A549 treated with ZK216348 at 1 μM for 4 hours (cell line): ENCODE measurements at places on chromosomes 4 and X. TPM values are rescaled to one million over a fixed set of nuclear protein-coding genes. Genes with fewer than 3 reads are reported as not detected.

Gene ANAPC4
- total RNA-seq: 8.2 to 14.7 TPM (median 13.0 TPM) in 5 replicates

Gene F11
- total RNA-seq: not detected in 5 replicates

Gene ETNPPL
- total RNA-seq: not detected in 5 replicates

Gene BCORL1
- total RNA-seq: 7.3 to 13.1 TPM (median 9.6 TPM) in 5 replicates

Gene NKX3-2
- total RNA-seq: 0.09 to 0.18 TPM (median 0.12 TPM) in 5 replicates
